ENCODE measurements at places on chromosomes 12 and 14. TPM values are rescaled to one million over a fixed set of nuclear protein-coding genes. Genes with fewer than 3 reads are reported as not detected.

The PAWR gene
- polyA plus RNA-seq = 152 TPM

The GLI1 gene
- polyA plus RNA-seq = 20.3 TPM

DNA sequence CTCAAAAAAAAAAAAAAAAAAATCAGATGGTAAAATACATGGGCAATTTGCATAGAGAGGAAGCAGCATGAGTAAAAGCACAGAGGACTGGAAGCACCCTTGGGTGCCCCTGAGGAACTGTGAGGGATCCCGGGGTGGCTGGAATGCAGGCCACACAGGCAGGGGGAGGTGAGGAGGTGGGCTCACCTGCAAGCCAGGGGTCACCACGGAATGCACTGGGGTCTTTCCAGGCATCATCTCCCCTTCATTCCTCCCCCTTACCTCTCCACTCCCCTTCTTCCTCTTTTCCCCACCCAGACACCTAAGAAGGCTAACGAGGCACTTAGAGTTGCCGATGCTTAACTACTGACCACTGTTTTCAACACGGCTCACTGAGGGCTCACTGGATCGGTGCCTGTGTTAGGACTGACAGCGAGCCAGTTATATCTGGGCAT is 14.4 kb upstream of the HIP1R start:
- DNase-seq = no peak

- DNase-seq = no peak
These were observed 82.1 kb upstream of the FERMT2 start for GRCh38 chr14:53032838-53033390.

The TC2N gene
- 34.9 TPM for polyA plus RNA-seq

- DNase-seq = no peak
These were observed 25.8 kb upstream of the C12orf76 start for GRCh38 chr12:110074089-110074488.

DNA sequence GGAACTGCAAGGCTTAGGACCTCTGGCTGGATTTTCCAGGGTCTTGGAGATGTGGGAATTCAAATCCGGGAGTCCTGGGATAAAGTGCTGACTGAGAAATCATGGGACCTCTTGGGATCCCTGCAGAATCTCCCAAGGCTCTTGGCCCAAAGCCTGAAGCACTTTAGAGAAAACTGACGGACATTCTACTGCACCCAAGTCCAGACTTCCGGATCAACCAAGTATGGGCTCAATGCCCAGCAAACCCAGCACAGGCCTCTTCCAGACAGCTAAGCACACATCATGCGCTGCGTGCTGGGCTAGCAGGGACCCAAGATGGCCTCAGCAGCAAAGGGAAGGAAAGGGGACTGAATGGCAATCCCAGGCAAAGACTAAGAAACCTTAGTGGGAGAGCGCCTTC is 85.0 kb downstream of the ACTN1 start:
- no peak for DNase-seq

GRCh38 chr14:91369628-91370445 is 47.8 kb downstream of the CCDC88C start:
- no peak for DNase-seq

DNA sequence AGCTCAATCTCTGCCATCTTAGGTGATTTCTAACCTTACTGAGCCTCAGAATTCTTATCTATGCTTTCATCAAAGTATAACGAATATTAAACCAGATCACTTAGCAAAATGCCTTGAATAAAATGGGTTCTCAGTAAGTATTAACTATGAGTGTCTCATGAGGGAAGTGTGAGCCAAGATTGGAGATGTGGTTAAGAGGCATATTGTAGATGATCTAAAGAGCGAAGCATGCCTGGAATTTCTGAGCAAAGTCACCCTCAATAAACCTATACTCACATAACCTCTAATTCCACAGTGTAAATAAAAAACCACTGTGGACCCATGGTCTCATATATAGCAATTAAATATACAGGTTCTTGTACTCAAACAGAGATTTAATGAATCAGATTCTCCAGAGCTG is 193.1 kb upstream of the FSCB start:
- DNase-seq = no peak

DNA sequence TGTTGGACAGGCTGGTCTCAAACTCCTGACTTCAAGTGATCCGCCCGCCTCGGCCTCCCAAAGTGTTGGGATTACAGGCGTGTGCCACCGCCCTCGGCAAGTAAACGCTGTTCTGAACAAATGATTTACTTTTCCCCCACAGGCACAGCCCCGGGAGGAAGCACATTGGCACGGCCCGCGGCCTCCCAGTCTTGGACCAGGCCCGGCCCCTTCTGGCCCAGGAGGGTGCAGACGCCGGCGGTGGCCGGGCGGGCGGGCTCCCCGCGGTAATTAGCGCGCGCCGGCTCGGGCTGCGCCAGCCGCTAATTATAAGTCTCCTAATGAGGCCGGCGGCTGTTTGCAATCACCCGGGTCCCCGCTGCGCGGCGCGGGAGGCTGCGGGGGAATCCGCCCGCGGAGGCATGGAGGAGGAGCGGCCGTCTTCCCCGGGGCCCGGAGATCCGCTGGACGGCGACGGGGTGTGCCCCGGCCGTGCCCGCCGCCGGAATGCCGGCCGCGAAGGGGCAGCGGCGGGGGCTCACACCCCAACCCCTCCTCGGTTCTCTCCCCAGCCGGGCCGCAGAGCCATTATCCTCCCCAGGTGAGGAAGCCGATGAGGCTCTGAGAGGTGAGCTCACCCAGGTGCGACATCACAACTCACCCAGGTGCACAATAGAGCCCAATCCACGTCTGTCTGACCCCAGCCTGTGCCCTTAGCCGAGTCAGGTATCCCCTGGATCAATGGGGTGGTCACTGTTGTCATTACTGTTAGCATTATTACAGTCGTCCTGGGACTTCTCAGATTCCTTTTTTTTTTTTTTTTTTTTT is 3.3 kb upstream of the POP5 start:
- no peak for DNase-seq

DNA sequence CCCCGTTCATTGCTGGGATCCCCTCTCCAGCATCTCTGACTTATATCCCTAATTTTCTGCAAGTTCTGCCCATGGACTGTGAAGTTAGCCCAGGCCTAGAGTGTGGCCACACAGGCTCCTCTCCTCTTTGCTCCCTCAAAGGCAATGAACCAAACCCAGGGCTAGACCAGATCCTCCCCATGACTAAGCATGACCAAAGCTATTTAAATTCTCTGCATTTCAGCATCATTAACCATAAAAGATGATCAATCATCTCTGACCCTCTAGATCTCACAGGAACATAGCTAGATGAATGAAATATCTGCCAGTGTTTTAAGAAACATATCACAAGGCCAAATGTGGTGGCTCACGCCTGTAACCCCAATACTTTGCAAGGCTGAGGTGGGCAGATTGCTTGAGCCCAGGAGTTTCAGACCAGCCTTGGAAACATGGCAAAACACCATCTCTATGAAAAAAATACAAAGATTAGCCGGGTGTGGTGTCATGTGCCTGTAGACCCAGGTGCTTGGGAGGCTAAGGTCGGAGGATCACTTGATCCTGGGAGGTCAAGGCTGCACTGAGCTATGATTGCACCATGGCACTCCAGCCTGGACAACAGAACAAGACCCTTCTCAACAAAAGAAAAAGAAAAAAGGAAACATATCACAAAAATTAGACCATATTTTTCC is 2.2 kb upstream of the KRT3 start:
- no peak for DNase-seq

DNA sequence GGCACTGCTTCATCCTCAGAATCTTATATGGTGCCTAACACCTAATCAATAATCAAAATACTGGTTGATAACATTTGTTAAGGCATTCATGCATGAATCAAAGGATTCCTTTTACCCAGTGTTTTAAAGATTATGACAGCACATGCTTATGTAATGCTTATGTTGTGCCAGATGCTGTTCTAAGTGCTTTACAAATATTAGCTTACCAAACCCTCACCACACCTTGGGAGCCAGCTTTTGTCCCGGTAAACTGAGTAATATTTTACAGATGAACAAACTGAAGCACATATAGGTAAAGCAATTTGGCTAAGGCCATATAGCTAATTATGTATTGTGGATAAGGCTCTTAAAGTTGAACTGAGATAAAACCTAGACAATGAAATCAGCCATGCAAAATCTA is 209.2 kb downstream of the ALX1 start:
- no peak for DNase-seq

DNA sequence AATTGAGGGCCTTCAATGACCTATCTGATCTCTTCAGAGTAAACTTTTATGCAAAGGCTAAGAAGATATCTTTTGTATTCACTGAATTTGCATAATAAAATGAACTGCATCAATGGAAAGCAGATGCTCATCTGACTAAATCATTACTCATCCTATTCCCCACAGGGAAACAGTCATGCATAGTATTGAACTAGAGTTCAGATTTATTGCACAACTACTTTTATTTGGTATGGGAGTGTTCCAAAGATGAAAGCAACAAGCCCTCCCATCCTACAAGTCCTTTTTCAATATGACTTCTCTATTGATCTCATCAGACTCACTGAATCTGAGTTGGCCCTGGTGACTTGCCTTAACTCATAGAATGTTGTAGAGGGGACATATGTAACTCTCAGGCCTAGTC is 159.8 kb downstream of the KITLG start:
- DNase-seq = no peak

DNA sequence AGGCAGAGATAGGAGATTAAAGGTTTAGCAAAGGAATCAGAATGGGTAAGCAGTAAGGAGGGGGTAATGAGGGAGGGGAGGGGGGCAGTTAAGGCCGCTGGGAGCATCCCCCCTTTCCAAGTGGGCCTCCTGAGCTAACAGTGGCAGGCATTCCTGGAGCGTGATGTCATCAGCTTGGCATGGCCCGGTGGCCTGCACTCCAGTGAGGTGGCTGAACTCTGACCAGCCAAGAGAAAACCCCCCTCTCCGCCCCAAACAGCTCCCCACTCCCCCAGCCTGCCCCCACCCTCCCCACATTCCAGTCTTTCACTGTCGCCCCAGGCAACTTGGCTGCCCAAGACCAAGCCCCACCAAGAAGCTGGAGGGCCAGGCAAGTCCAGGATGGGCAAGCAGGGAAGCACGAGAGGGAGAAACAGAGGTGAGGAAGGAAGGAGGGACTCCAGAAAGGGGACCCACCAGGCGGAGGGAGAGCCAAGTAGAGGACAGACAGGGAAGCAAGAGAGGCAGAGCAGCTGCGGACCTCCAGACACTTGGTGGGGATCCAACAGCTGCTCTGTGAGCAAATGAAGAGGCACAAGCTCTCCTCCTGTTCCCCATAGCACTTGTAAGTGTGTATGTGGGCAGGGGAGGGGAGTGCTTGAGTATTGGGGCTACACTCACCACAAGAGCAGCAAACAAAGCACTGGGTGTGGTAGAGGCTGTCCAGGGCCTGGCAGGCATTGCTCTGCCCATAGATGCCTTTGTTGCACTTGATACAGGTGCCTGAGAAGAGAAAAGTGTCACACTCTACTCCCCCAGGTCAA is 4.5 kb downstream of the AJUBA start:
- DNase-seq = peak; percentile 63

The ATP2B1 gene
- polyA plus RNA-seq = 104 TPM

DNA sequence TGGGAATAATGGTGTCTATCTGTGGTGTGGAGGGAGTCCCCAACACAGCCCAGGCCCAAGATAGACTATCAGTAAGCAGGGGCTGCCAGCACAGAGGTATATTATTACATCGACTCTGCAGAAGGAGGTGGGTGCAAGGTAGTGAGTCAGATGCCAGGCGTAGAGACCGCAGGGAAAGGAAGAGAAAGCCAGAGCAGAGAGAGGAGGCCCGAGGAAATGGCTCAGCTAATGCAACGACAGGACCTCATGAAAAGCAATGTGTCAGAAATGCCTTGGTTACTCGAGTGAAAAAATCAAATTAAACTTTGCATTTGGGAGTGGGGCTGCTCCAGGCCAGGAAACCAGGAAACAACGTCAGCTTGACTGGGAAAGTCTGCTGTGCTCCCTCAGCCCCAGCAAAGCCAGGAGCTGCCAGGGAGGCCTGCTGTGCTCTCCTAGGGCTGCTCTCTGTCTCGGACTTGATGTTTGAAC is 173.2 kb downstream of the SUDS3 start:
- no peak for DNase-seq

GRCh38 chr14:31243860-31244259 is 36.3 kb upstream of the HECTD1 start:
- no peak for DNase-seq

The FOXA1 gene
- polyA plus RNA-seq = 2.6 TPM

The PPM1H gene
- polyA plus RNA-seq = 26.9 TPM

DNA sequence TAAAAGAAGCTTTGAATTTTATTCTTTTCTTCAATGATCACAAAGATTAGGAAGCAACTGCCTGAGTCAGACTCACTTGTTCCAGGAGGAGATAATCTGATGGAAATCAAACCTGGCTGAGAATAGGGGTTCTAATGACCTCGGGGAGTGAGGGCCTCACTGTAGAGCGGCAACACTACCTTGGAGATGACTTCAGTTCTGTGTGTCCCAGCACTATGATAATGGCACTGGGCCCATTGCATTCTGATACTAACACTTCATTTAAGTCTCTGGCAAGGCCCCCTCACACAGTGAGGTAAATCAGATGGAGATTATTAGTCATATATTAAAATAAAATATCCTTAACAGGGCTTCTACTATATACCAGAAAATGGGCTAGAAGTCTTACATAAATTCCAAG is 233.3 kb upstream of the EGLN3 start:
- no peak for DNase-seq

- DNase-seq = peak; percentile 42
These were observed 441 bp downstream of the PDE3A start for GRCh38 chr12:20368651-20369304.

- no peak for DNase-seq
These were observed 144.2 kb downstream of the PLEKHA5 start for GRCh38 chr12:19273482-19274330.
